Stimulated activated CD8-positive, alpha-beta memory T cell treated with anti-CD3 and anti-CD28 coated beads, Interleukin-2, amount 100 ng/mL, for 1 hour (primary cell): ENCODE measurements at places on chromosomes 11 and 22.

DNA sequence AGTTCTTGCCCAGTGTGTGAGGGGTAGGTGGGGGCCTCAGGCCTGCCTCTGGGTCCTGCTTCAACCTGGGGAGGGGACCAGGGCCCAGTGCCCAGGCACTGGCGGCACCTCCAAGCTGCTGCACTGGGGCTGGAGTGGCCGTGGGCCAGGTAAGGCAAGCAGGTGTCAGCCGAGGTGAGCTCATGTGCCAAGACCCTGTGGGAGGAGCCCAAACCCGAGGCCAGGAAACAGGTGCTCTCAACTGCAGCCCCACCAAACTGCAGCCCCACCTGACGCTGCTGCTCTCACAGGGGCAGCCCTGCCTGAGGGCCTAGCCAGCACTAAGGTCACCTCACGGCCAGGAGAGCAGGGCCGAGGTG, 18.1 kb upstream of the GNB1L start:
- no peak for DNase-seq

GRCh38 chr22:45752036-45752435, 80.4 kb downstream of the ATXN10 start:
- no peak for DNase-seq

GRCh38 chr11:2251138-2251537, 19.2 kb downstream of the ASCL2 start:
- no peak for DNase-seq

- DNase-seq: no peak
Measured at GRCh38 chr11:104841185-104841584, 57.1 kb downstream of the CASP12 start.

GRCh38 chr11:11178671-11179638, 174.1 kb downstream of the CSNK2A3 start:
- DNase-seq: no peak

DNA sequence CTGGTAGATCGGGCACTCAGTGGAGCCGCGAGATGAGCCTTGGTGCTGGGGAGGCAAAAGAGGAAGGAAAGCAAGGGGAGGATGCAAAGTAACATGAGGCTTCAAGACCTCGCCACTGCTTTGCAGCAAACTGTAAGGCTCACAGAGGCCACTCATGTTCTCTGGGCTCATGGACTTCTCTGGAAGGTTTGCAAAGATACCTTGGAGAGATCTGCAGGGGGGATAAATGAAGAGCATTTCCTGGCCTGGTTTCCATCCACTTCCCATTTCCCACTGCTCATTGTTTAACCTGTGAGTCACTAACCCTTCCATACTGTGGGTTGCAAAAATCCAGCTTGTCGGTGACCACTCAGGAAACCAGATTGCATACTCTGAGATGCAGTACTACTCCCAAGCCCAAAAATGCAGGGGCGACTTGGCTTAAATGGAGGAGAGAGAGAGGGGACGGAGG, 38.5 kb downstream of the OSBP2 start:
- no peak for DNase-seq

DNA sequence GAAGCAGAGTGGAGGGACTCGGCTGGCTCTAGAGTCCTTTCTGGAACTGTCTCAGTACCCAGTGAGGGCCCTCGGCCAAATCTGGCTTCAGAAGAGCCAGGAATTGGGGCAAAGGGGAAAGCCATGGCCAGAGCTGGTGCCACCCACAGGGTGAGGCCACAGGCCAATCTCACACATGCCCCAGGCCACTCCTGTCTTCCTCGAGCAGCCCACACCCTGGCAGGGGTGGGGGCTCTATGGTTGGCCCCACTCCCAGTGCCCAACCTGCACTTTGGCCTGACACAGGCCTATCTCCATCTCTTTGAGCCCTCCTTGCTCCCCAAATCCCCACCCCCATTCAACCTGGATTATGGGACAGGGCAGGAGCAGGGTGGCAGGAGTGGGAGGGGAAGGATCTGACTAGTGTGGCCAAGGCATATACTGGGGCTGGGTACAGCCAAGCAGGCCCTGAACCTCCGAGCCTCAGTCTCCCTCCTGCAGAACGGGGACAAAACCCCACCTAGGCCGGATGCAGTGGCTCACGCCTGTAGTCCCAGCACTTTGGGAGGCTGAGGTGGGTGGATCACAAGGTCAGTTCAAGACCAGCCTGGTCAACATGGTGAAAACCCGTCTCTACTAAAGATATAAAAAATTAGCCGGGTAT, 6.9 kb downstream of the TST start:
- no peak for DNase-seq

DNA sequence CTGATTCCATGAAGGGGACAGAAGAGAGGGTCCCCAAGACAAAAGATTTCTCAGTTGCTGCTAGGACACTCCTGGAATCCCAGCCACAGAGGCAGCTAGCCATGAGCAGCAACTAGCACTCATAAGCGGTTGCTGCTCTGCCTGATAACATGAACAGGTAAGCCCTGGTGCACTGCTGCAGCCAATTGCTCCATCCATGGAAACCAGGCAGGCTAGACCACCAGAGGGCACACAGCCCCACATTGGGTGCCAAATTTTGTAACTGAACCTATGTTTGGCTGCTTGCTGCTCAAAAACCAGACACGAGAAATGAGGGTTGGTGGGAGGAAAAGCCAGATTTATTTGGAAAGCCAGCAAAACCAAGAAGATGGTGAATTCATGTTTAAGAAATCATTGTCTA, 21.9 kb upstream of the QSER1 start:
- DNase-seq: no peak

DNA sequence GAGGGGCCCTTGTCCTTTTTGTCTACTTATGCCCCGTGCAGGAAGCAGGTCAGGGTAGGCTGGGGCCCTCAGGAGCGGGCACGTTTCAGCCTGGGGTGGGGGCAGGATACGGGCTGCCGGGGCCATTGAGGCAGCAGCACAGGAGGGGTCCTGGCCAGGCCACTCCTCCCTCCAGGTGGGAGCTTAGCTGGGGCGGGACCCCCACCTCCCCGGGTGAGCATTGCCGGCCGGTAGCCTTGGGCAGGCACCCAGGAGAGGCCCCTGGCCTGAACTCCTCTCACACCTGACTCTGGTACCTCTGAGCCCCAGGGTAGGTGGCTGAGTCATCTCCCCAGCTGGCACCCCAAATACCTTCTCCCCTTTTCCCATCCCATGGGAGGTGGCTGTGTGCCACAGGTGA, 5.0 kb upstream of the MUC6 start:
- DNase-seq: no peak

GRCh38 chr11:33893711-33894397, 2.0 kb upstream of the LMO2 start:
- peak; percentile 18 for DNase-seq
